ENCODE measurements at places on chromosomes 12 and 14.

GRCh38 chr12:78330131-78330530 is 499.4 kb downstream of the NAV3 start:
- DNase-seq = no peak

DNA sequence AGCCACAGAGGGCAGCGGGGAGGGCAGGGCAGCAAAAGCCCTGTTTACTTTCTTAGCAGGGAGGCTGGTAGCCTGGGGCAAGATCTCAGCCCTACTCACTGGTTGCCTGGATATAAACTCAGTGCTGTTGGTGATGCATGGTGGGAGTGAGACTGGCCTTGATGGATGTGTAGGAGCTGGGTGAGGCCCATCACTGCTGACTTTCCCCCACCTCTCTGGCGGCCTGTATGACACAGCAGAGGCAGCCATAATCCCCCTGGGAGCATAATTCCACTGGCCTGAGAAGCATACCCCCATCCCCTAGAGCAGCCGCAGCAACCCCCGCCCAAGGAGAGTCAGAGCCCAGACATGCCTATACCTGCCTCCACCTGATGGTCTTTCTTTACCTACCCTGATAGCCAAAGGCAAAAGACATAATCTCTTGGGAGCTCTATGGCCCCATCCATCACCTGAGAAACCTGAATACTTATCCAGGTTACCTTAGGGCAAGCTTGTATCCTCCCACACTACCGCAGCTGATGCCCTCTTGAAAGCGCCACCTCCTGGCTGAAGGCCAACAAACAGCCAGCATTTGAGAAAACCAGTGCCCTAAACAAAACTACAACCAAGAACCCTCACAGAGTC is 59.3 kb downstream of the DNAI7 start:
- DNase-seq = no peak

- DNase-seq = no peak
Observed at GRCh38 chr14:103684471-103684870, 30.8 kb downstream of the XRCC3 start.

- no peak for DNase-seq
Observed at GRCh38 chr14:95527387-95528002, 7.4 kb upstream of the GLRX5 start.

DNA sequence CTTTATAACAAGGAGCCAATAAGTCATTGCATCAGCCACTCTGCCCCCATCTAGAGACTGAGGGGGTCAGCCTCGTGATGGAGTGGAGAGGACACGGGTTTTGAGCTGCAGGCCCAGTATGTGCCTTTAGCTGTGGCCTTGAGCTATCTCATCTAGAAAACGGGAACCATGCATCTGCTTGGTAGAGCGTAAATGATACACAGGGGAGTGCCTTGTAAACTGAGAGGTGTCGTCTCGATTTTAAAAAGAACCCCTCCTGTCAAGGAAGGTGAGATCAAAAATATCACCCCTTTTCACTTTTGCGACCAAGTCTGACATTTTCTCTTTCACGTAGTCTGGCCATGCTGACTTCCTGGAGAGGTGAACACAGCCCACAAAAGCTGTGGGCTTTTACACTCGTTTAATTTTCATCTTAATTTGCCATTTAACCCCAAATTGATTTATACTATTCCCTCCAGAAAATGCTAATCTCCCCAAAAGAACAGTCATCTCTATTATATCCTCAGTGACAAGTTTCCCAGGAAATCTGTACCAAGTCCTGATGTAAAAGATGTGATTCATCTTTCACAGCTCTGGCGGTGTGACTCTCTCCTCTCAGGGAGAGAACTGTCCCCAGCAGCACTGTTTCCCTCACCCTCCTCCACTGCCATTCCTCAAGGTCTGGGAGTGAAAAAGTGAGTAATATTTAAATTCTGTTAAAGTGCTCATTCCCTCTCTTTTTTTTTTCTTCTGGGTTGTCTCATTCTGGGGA is 30.6 kb downstream of the VCPKMT start:
- DNase-seq = no peak

- no peak for DNase-seq
Observed at GRCh38 chr12:45731190-45731775, 1.8 kb downstream of the ARID2 start.

DNA sequence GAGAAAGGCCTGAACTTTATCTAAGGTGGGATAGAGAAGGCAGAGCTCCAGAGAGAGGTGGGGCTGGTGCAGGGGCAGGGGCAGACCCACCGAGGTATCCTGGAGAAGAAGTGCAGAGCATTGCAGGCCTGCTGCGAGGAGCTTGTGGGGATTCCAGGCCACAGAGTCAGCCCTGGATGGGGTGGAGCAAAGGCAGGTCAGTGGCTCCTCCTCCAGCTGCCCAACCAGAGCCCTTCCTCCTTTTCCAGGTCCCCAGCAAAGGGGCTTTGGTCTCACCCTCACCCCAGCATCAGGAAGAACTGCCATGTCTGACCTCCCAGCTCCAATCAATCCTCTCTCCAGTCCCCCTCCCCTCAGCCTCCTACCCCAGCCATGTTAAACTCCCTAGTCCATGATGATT is 19.8 kb upstream of the ZNF740 start:
- no peak for DNase-seq

- DNase-seq = no peak
Observed at GRCh38 chr14:34470319-34470718, 8.3 kb upstream of the SPTSSA start.

GRCh38 chr12:110157539-110157938 is 33.4 kb downstream of the IFT81 start:
- DNase-seq = no peak

- no peak for DNase-seq
Observed at GRCh38 chr12:109893261-109893995, 6.6 kb upstream of the TCHP start.

DNA sequence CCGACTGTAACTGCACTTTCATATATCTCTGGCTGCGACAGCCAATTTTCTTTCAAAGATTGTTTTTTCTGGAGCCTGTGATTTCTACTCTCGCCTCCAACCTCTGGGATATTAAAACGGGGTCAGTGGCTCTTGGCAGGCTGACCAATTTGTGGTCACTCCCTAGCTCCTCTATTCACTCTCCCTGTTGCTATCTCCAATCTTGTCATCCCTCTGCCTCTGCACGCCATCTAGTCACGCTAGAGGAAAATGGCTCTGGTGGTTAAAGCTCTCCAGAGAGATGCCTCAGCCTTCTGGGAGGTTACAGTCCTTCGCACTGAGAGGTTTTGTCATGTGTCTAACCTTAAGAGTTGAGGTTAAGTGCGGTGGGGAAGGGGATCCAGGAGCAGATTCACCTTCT is 59.8 kb upstream of the CISTR start:
- DNase-seq = no peak

GRCh38 chr14:52987042-52987441 is 36.2 kb upstream of the FERMT2 start:
- no peak for DNase-seq

GRCh38 chr12:105961821-105962671 is 176.7 kb downstream of the NUAK1 start:
- DNase-seq = no peak

DNA sequence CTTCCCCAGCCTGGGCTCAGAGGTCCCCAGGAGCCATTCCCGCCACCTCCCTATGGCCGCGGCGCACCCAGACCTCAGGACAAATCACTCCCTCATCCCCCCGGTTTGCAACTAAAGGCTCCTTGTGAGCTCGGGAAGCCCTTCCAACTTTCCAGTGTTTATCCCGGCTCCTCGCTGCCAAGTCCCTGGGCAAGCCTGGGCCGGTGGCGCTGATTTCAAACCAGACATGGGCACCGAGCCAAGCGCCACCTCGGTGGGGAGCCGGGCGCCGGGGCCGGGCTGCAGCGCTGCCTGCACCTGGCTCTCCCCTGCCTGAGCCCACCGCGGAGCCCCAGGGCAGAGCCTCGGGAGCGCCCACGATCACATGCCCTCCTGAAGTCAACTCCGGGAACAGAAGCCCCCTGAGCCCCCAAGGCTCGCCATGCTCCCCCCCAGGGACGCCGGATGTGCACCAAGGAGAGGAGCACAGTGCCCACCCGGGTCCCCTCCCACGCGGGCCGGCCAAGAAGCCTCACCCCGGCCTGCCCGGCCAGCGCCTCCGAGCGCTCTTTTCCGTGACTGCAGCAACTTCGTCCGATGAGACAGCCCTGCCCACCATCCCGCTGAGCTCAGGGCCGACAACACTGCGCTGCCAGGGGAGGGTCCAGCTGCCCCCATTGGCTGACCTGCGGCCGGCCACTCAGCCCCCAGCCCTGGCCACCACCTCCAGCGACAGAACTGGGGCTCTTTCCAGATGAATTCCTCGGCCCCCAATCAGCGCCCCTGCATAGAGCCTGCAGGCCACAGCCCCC is 50.0 kb downstream of the NCOR2 start:
- DNase-seq = no peak

GRCh38 chr12:98516111-98516873 is 902 bp downstream of the TMPO start:
- no peak for DNase-seq

- peak; percentile 48 for DNase-seq
Observed at GRCh38 chr12:107917912-107918800, 143.7 kb downstream of the ASCL4 start.

- DNase-seq = no peak
Observed at GRCh38 chr12:115648463-115648862, 629.0 kb downstream of the MED13L start.

- DNase-seq = no peak
Observed at GRCh38 chr12:71710276-71711125, 24.6 kb downstream of the TMEM19 start.

DNA sequence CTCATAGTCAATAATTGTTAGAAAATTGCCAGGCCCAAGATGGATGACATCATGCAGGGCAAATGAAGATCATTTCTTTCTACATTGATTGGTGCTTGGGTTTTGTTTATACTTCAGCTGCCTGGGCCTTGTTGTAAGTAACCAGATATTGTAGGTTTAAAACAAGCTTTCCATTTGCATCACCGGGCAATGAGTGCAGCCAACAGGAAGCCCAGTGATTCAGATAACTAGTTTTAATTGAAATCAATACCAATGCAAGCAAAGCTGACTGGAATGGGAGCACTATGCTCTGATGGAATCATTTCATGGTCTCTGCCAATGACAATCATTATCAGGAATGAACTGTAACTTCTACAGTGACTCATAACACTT is 279.3 kb downstream of the DUSP6 start:
- no peak for DNase-seq

- DNase-seq = no peak
Observed at GRCh38 chr12:20305470-20305869, 62.9 kb upstream of the PDE3A start.

GRCh38 chr12:131002216-131002631 is 48.5 kb downstream of the ADGRD1 start:
- no peak for DNase-seq

DNA sequence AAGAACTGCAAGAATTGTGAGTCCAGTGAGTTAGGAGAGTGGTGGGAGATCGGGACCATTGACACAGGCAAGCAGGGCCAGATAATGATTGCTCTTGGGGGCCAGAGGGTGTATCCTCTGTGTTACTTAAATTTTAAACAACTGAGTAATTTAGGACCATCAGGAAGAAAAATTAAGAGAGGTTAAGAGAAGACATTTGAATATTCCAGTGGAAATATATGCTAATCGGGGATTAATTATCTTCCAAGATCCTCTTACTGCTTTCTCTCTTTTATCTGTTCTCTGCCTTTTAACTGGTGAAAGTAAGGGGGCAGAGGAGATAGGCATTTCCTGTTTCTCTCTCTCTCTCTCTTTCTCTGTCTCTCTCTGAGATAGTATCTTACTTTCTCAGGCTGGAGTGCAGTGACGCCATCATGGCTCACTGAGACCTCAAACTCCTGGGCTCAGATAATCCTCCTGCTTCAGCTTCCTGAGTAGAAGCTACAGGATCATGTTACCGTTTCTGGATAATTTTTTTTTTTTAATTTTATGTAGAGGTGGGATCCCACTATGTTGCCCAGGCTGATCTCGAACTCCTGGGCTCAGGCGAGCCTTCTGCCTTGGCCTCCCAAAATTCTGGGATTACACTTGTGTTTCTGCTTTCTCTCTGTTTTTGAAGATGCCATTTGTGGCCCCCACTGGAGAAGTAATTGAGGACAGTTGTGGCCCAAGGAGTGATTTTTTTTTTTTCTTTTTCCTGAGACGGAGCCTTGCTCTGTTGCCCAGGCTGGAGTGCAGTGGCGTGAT is 85.1 kb downstream of the DIP2B start:
- DNase-seq = no peak

GRCh38 chr12:79058342-79058741 is 193.8 kb downstream of the SYT1 start:
- DNase-seq = no peak

- DNase-seq = no peak
Observed at GRCh38 chr14:103885509-103885932, 38.1 kb upstream of the PPP1R13B start.

DNA sequence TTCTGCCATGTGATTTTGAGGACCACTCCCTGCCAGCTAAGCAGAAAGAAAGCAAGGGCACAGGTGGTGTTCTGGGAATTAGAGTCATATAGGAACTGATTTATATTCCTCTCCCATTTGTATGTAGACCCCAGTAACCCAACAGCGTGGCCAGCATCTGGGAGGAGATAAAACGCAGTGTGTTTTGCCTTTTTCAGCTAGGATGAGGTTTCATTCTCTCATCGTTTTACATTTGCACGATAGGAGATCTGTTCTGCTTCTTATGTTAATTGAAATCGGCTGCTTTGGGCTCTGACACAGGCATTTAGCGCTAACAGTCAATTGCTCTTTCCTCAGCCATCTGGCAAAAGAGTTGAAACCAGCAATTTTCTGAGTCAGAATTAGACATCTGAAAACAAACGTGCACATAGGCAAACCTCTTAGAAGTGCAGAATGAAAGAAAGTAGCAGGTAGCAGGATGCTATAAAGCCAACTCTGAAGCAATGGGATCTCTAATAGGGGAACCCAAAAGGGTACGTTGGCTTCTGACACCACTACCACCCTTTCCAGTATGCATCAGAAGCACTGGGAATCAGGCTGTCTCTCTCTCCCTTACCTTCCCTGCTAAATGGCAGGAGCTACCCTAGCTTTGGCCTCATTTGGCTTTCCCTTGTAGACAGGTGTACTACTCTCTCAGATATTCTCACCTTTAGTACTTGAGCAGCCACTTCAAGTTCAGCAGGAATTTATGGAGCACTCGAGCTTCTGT is 219.1 kb downstream of the PHLDA1 start:
- DNase-seq = no peak

- no peak for DNase-seq
Observed at GRCh38 chr12:42802785-42803189, 213.2 kb upstream of the PRICKLE1 start.

GRCh38 chr14:88904864-88905263 is 80.4 kb downstream of the TTC8 start:
- no peak for DNase-seq
